ENCODE measurements at places on chromosomes 6 and 20.

GRCh38 chr6:93550551-93551276, 131.4 kb upstream of the EPHA7 start:
- DNase-seq: no peak

GRCh38 chr6:144588697-144589325, 303.7 kb downstream of the UTRN start:
- no peak for DNase-seq

DNA sequence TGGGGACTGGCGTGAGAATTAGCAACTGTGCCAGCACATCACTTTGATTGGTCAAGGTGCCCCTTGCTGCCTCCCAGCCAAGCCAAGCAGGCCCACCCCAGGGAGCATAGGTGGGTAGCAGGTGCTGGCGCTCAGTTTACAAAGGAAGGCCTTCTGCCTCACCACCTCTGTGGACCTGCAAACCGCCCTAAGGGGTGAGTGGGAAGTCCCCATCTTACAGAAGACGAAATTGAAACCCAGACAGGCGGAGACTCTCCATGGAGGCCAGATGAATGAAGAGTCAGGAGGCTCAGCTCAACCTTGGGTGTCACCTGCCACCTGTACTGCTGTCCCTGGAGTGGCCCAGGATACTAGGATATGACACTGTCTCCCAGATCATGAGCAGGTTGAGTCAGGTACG, 21.5 kb upstream of the MAS1L start:
- no peak for DNase-seq

GRCh38 chr6:1321738-1322137, 9.8 kb downstream of the FOXQ1 start:
- no peak for DNase-seq

DNA sequence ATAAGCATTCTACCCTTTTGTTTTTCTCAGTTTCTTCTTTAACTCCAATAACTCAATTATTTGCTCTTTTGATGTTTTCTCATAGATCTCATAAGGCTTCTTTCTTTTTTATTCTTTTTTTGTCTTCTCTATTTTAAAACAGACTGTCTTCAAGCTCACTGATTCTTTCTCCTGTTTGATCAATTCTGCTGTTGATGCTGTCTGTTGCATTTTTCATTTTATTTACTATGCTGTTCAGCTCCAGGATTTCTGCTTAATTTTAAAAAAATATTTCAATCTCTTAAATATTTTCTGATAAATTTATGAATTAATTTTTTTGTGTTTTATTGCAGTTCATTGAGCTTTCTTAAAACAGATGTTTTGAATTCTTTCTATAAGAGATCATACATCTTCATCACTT, 48.1 kb upstream of the SNAP91 start:
- DNase-seq: no peak
